ENCODE measurements at places on chromosomes 16 and 17.
A peak's percentile ranks its signal among the peaks of the same experiment; 100 is the strongest.

- DNase-seq = no peak
These were observed 924 bp downstream of the SMARCD2 start for GRCh38 chr17:63841350-63842172.

- DNase-seq = no peak
These were observed 283.9 kb upstream of the EEF2KMT start for GRCh38 chr16:5381481-5381880.

GRCh38 chr17:80264205-80265075, 3.8 kb downstream of the RNF213 start:
- peak; percentile 19 for DNase-seq

DNA sequence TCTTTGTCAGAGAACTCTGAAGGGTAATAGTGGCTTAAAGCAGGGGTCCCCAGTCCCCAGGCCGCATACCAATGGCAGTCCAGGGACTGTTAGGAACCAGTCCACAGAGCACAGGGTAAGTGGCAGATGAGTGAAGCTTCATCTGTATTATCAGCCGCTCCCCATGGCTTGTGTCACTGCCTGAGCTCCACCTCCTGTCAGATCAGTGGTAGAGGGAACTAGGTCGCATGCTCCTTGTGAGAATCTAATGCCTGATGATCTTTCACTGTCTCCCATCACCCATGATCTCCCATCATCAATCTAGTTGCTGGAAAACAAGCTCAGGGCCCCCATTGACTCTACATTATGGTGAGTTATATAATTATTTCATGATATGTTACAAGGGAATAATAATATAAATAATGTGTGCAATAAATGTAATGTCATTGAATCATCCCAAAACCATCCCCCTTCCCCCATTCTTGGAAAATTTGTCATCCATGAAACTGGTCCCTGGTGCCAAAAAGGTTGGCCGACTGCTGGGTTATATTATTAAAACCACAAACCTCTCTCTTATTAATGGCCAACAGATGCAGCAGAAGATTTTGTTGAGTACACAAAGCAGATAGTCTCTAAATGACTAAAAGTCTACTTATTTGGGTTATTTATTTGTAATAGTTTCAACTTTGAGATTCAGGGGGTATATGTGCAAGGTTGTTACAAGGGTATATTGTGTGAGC, 782.7 kb downstream of the CDH11 start:
- DNase-seq = no peak

DNA sequence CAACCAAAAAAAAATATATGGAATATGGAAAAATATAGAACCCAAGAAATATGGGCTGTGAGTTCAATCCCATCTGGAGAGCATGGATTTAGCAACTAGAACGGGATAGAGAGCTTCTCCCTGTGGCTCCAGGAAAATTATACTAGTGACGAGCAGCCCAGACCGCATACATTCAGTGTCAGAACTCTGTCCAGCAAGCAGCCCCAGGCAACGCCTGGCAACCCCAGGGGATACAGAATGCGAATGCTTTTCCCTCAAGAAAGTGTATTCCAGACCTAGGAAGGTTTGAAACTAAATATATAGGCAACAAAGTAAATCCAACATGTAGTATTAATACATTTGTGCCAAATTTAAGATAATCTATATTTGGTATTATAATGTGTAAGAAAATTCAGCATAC, 13.5 kb upstream of the ASGR2 start:
- DNase-seq = no peak

GRCh38 chr16:81647527-81647926, 131.6 kb upstream of the PLCG2 start:
- DNase-seq = no peak

GRCh38 chr17:34302636-34303035, 16.6 kb upstream of the CCL8 start:
- DNase-seq = no peak

- DNase-seq = no peak
These were observed 122.2 kb downstream of the CCDC182 start for GRCh38 chr17:57622683-57623433.

- DNase-seq = no peak
These were observed 176.5 kb upstream of the CDH5 start for GRCh38 chr16:66189951-66190350.

DNA sequence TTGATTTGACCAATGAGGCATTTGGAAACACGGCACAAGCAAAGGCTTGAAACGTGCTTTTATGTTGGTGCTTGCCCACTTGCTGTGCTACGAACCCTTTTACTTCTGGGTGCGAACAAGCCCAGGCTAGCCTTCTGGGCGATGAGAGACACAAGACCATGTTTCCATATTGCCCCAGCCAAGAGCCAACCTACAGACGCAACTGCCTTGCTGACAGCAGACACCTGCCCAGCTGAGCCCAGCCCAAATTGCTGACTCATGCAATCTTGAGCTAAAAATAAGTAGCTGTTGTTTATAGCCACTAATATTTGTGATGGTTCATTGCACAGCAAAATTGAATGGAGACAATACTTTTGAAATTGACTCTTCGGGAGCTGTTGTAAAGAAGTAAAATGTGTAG, 464.5 kb downstream of the WWOX start:
- DNase-seq = no peak

DNA sequence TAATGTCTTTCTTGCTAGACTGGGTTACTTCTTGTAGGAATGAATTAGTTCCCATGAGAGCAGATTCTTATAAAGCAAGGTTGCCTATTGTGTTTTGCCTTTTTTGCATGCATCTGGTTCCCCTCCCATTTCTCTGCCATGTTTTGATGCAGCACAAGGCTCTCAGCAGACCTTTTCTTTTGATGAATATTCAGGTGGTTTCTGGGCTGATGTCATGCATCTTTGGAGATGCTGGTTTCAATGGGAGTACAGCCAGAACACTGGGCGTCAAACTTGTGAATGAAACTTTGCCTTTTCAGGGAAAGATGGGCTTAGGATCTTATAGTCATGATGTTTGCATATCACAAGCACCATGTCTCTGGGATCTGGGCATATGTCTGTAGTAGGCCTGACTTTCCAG, 111.7 kb upstream of the CCL2 start:
- DNase-seq = no peak

DNA sequence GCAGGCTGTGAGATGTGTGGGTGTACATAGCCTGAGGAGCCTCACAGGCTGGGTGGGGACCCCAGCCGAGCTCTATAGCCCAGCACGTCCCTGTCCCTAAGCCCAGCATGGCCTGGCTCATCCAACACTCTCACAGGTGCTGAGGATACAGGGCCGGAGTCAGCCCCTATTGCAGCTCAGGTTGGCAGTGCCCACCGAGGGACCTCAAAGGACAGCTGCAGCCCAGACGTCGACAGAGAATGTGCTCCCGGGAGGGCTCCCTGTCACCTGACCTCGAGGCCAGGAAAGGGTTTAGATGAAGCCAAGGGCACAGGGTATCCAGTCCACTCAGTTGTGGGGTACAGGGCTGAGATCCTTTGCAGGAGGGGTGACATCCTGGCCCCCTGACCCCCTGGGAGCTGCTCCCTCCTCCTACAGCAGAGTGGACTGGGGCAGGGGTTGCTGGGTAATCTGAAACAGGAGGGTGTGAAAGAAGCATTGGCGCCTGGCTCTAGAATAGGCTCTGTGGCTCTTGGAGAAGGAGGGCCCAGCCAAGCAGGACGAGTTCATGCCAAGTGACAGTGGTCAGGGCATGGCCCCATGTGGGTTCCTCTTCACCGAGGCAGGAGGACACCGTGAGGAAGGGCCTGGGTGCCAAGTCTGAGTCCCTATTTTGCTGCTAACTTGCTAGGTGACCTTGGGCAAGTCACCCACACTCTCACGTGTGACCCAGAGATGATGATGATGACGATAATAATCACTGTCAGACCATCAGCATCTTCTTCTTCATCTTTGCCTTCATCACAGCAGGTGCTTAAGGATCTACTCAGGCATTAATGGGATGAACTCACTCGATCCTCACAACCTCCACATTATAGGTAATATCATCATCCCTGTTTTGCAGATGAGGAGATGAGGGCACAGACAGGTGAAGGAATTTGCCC, 68.0 kb downstream of the RMI2 start:
- no peak for DNase-seq

GRCh38 chr17:77281904-77282367, 141.2 kb downstream of the SEC14L1 start:
- no peak for DNase-seq

DNA sequence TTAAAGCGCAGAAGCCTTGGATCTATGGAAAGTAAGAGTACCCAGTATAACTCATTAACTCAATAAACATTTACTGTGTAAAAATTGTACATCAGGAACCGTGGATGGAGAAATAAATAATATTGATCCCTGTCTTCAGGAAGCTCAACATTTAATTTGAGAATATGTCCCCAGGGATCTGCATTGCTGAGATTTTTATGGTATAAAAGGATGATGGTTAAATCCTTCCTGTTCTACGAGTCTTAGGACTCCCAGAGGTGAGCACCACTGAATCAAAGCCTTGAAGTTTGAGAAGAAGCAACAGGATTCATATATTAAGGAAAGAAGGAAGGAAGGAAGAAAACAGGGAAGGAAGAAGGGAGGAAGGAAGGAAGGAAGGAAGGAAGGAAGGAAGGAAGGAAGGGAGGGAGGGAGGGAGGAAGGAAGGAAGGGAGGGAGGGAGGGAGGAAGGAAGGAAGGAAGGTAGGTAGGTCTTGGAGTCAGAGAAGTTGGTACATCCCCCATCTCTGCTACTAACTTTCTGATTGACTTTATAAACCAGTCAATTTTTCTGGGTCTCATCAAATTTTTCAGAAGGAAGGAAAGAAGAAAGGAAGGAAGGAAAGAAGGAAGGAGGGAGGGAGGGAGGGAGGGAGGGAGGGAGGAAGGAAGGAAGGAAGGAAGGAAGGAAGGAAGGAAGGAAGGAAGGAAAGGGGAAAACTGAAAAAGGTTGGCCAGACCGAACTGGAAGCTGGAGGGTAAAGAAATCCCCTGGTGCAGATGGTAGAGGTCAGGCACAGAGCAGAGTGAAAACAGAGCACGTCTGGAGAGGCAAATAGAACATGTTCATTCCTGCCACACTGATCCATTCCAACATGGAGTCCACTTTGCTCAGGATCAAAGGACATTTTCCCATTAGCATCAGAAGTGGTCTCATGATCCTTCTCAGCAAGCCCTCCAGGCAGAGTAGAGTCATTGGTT, 422.2 kb upstream of the CDH11 start:
- DNase-seq = no peak

- no peak for DNase-seq
These were observed 8.9 kb downstream of the EME1 start for GRCh38 chr17:50381920-50382319.

- no peak for DNase-seq
These were observed 302.9 kb upstream of the XYLT1 start for GRCh38 chr16:17773698-17774101.

- DNase-seq = no peak
These were observed 20.0 kb upstream of the RNF135 start for GRCh38 chr17:30950669-30951399.

DNA sequence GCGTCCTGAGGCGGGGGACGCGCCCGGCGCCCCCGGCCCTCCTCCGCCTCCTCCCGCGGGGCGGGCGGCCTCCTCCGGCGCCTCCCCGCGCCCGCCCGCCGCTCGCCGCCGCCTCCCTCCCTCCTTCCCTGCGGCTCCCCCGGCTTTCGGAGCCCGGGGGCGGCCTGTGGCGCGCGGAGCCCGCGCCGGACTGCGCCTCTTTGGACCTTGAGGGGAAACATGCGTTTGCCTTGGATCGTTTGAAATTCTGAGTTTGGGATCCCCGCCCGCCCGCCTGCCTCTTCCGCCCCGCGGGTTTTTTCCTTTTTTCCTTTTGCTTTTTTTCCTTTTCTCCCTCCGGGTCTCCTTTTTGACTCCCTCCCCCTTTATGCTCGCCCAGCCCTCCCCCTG, 390 bp downstream of the ZNRF1 start:
- DNase-seq = no peak

DNA sequence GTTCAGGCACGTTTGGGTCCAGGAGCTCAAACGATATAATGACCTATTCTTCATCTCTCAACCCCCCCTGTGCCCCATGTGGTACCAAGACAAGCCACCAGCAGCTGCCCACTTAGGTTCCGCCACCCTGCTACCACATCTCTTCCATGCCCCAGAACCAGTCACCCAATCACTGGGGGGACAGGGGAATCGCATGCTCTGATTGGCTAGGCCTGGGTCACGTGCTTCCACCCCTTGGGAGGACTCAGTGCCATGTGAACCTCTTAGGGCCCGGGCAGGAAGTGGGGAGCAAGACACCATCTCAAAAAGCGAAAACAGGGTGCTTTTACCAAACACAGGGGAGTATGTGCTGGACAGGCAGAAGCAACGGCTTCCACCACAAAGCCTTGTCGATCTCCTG, 91.3 kb downstream of the KATNIP start:
- no peak for DNase-seq

DNA sequence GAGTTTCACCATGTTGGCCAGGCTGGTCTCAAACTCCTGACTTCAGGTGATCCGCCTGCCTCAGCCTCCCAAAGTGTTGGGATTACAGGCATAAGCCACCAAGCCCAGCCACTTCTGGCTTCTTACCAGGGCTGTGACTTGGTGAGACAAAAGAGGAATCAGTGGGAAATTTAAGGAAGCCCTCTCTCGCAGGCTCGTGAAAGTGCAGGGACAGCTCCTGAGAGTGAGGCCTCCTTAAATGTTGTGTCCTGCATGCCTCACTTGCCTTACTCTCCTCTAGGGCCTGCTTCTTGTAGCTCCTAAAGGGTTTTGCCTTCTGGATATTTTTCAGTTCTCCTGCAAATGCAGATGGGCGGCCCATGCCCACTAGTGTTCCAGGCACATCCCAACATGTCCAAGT, 5.2 kb downstream of the AHSP start:
- no peak for DNase-seq

DNA sequence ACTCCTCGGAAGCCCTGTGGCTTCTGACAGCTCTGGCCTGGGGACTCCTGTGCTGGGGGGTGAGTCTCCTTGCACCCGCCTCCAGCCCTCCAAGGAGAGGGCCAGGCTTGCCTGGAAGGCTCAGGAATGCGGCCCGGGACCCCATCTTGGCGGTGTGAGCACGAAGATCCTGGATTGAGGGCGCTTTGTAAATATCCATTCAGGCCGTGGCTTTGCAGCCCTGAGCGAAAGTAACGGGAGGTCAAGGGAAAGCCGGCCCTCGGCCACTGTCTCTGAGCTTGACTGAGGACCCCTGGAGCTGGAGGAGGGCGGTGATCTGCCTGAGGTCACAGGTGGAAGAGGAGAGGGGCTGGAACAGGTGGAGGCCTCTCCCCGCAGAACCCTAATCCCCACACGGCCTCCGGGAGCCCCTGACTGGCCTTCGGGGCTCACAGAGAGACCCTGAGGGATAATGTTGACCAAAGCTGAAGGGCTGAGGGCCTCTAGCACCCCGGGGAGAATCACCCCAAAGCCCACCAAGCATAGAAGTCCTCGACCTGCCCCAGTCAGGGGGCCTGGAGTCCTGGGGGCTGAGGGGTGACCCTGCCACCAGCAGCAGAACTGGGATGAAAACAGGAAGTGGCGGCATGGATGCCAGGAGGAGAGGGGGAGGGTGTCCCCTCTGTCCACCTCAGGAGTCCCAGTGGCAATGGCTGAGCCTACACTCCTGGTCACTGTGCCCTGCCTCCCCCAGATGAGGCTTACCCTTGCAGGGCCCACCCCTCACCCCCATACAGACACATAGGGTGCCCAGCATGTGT, 8.3 kb upstream of the RASD1 start:
- DNase-seq = no peak

DNA sequence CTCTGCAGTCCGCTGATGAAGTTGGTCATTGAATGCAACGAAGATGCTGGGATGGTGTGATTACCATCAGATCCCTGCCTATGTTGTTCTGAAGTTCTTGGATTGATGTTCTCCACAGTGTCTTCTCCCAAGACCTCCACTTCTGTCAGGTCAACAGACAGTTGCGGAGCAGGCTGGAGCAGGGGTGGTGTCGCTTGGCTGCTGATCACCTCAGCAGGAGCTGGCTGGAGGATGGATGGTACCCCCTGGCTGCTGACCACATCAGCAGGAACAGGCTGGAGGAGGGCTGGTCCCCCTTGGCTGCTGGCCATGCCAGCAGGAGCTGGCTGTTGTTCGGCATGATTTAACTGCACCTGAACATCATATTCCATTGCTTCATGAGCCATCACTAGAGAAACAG, 5.6 kb downstream of the RFWD3 start:
- no peak for DNase-seq
